ENCODE measurements at places on chromosomes 13 and 19.

GRCh38 chr19:29083863-29084262 lies 129.1 kb downstream of the UQCRFS1 start:
- no peak for DNase-seq

DNA sequence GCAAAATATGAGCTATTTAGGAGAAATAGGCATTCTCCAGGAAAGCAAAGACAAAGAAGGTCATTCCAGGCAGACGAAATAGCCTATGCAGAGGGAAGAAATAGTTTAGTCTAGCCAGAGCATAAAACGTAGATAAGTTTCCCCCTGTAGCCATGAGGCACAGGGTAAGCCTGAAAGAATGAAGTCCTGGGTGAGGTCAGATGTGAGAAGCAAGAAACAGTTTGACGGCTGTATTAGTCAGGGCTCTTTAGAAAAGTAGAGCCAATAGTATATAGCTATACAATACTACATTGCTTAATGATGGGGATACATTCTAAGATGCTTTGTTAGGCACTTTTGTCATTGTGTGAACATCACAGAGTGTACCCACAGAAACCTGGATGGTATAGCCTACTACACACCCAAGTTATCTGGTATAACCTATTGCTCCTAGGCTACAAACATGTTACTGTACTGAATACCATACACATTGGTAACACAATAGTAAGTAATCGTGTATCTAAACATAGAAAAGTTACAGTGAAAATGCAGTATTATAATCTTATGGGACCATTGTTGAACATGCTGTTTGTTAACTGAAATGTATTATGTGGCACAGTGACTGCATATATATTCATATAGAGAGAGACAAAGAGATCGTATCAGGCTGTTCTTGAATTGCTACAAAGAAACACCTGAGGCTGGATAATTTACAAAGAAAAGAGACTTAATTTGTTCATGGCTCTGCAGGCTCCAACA lies 59.3 kb upstream of the WDFY2 start:
- no peak for DNase-seq

- DNase-seq = no peak
Measured at GRCh38 chr19:15995536-15995935, 46.7 kb downstream of the OR10H4 start.

- DNase-seq = no peak
Measured at GRCh38 chr19:43464134-43464775, 1.2 kb downstream of the LYPD3 start.

DNA sequence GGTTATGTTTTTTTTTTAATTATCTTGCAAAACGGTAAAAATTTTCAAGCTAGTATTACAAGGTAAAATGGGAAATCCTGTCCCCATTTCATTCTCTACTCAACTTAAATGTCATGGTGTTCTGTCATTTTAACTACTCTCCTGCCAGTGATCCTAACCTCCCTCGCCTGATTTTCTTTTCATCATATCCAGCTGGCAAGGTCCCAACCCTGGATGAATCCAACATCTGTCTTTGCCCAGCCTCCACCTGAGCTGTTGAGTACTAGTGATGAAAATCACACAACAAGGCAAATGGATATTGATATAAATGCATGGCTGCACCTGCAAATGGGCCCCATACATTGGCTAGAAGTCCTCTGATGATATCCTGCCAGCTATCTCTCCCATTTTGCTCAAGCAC lies 6.9 kb upstream of the CDK8 start:
- no peak for DNase-seq

GRCh38 chr19:40733149-40733548 lies 16.2 kb downstream of the ITPKC start:
- no peak for DNase-seq

DNA sequence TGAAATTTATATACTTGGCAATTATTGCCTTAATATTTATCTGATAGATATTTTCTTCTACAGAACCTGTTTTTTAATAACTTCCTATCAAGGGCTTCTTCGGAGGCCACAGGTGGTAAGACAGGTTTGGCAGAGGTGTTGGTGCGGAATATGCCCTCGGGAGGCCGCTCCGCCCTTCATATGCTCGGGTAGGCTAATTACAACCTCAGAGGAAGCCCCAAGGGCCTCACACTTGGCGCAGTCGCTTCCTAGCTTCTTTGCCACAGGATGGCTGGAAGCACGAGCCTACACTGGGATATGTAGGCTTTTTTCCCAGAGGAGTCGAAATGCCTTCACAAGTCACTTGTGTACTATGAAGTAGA lies 68.8 kb downstream of the LMO7 start:
- DNase-seq = no peak

DNA sequence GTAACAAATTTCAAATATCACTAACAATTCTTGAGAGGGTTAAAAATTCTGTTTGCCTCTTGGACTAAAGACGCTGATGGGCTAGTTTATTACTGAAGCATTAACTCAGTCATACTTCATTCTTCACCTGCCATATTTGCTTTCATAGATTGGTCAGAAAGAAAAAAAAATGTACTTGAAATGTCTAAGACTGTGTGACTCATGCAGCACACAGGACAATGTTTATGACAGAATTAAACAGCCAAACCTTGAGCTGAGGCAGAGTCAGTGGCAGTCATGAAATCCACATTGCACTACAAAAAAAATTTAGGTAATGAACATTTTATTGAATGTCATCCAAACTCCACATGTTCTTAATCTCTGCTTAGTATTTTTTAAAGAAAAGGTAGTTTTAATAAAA lies 135.6 kb downstream of the PRR20E start:
- no peak for DNase-seq

DNA sequence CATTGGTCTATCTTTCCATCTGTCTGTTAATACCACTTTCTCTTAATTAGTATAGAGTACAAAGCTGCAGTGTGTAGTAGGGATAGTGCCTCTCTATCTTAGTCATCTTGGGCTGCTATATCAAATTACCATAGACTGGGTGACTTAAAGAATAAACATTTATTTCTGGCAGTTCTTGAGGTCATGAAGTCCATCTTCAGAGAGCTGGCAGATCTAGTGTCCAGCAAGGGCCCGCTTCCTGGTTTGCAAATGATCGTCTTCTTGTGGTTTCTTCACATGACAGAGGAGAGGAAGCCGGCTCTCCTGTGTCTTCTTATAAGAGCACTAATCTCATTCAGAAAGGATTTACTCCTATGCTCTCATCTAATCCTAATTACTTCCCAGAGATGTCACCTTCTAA lies 6.1 kb downstream of the ZNF700 start:
- no peak for DNase-seq

DNA sequence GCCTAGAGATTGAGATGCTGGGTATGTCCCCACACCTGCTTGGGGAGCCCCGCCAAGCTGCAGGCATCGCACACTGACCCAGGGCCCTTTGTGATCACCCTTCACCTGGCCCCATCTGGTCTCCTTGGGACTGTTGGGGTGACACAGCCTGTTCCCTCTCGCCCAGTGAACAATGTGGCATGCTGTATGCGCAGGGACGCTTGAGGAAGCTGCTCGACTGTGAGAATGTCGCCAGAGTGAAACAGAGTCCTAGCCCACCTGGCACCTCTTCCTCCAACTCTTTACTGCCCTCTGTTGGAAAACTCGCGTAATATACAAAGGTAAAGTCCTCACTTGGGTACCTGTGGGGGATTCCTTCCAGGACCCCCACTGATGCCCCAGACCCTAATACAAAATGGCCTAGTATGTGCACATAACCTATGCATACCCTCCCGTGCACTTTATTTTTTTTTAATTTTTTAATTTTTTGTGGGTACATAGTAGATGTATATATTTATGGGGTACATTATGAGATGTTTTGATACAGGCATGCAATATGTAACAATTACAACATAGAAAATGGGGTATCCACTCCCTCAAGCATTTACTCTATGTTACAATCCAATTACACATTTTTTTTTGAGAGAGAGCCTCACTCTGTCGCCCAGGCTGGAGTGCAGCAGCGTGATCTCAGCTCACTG lies 9.0 kb downstream of the BLOC1S3 start:
- DNase-seq = no peak

DNA sequence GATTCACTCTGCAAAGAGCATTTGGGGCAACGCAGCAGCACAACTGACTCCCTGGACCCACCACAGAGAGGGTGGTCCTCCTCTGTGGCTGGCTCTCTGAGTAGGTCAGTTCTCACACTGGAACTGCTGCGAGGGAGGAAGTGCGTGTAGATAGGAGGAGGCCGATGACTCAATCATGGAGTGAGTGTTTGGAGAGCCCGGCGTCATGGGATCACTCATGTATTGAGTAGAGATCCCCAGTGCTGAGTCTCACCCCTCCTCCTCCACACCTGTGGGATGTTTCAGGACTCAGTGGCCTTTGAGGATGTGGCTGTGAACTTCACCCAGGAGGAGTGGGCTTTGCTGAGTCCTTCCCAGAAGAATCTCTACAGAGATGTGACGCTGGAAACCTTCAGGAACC lies 8.9 kb downstream of the ZNF101 start:
- DNase-seq = no peak

DNA sequence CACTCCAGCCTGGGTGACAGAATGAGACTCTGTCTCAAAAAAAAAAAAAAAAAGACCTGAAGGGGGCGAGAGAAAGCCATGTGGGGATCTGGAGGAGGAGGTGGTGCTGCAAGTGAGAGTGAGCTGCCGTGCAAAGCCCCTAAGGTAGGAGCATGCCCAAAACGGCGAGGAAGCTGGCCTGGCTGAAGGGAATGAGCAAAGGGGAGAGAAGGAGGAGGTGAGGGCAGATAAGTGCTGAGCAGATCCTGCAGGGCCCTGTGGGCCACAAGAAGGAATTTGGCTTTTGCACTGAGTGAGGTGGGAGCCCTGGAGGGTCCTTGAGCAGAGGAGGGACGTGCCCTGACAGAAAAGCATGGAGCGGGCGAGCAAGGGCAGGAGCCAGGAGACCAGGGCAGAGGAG lies 19.4 kb upstream of the ADGRE5 start:
- no peak for DNase-seq

DNA sequence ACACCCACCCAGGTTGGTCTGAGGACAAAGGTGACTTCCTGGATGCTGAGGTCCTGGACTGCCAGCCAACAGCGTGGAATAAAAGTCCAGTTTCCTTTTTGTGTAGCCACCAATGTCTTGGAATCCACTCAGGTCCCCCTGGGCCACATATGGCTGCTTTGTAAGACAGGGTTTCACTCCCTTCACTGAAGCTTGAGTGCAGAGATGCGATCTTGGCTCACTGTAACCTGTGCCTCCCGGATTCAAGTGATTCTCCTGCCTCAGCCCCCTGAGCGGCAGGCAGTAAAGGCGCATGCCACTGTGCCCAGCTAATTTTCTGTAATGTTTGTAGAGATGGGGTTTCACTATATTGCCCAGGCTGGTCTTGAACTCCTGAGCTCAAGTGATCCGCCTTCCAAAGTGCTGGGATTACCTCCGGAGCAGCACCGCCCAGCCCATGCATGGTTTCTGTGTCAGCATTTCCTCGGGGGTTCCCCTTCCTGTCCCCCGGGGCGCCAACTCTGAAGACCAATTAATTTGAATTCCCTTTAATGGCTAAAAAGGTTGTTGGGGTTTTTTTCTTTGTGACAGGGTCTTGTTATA lies 17.5 kb downstream of the KANK2 start:
- DNase-seq = no peak

GRCh38 chr13:99878921-99879610 lies 92.5 kb downstream of the ZIC5 start:
- DNase-seq = no peak

DNA sequence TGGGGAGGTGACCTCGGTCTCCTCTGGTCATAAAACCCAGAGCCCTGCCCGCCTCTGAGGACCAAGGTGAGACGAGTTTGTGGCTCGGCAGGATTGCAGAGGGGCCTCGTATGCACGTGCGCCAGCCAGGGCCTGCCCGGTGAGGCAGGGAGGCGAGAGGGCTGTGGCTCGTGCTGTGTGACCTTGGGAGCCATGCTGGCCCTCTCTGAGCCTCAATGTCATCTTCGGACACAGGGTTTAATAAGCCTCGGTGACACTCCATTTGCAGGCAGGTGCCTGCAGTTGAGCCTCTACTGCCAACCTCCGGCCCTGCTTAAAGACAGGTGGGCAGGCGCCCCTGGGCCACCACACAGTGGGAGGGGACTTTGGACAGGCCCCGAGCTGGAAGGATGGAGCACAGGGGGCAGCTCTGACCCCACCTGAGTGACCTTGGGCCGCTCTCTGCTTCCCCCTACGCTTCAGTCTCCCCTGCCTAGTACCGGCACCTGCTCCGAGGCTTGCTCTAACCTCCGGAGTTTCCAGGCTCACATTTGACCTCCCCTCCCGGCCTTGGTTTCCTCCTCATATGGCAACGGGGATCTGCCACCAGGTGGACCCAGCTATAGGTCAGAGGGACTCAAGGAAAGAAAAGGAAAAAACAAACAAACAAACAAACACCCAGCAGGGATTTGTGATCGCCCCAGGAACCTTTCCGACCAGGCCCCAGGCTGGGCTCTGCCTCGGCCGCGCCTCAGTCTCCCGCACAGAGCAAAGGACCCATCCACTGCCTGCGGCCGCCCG lies 3.1 kb downstream of the ZBTB7A start:
- DNase-seq = no peak

- DNase-seq = no peak
Measured at GRCh38 chr19:2290441-2291184, 8.6 kb upstream of the PEAK3 start.

GRCh38 chr19:12994701-12995595 lies at the start of gene NFIX:
Gene NFIX (plus strand): TSS chr19:12995475. CDS start chr19:12995838, 363 bp downstream.
- DNase-seq = no peak

GRCh38 chr19:43639519-43640423 lies at the start of gene CADM4:
Gene CADM4 (minus strand): TSS chr19:43639850. CDS start chr19:43639790, 60 bp downstream.
- DNase-seq = no peak

DNA sequence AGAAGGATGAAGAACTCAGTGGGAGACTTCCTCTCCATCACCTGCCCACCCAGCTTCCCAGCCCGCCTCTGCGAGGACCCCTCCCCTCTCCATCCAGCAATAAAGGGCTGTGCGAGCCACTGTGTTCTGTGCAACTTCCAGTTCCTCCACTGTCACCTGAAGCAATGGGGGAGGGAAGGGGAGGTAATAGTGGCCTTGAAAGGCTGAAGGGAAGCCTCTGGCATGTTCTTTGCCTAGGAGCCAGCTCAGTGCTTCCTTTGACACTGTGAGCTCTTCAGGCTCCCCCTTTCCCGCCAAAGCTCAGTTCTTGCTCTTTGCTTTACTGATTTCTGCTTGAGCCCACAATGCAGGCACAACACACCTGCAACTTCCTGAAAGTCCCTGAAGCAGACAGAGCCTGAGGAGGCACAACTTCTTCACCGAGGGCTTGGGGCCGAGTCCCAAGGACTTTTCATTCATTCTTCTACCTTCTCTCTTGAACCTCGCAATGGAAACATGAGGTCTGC lies 73.2 kb upstream of the DOCK9 start:
- DNase-seq = no peak

DNA sequence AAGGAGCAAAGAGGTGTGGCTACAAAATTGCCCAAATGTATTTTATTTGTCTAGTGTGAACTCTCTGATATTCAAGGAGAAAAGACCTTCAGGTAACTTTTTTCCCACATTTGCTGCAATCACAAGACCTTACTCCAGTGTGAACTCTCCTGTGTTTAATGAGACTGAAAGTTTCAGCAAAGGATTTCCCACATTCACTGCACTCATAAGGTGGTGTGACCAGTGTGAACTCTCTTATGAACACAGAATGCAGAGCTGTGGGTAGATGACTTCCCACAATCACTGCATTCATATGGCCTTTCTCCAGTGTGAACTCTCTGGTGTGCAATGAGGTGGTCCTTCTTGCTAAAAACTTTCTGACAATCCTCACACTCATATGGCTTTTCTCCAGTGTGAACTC lies 16.4 kb downstream of the ZNF814 start:
- DNase-seq = no peak

GRCh38 chr19:32349051-32349450 lies 3.6 kb downstream of the ZNF507 start:
- DNase-seq = no peak

- DNase-seq = no peak
Measured at GRCh38 chr13:101408992-101409656, 7.2 kb downstream of the NALCN start.

GRCh38 chr13:97274829-97275649 lies 52.9 kb downstream of the MBNL2 start:
- DNase-seq = no peak

Data from AG04449 (cell line).